ENCODE measurements at places on chromosomes 5 and 9. TPM values are rescaled to one million over a fixed set of nuclear protein-coding genes. Genes with fewer than 3 reads are reported as not detected.

DNA sequence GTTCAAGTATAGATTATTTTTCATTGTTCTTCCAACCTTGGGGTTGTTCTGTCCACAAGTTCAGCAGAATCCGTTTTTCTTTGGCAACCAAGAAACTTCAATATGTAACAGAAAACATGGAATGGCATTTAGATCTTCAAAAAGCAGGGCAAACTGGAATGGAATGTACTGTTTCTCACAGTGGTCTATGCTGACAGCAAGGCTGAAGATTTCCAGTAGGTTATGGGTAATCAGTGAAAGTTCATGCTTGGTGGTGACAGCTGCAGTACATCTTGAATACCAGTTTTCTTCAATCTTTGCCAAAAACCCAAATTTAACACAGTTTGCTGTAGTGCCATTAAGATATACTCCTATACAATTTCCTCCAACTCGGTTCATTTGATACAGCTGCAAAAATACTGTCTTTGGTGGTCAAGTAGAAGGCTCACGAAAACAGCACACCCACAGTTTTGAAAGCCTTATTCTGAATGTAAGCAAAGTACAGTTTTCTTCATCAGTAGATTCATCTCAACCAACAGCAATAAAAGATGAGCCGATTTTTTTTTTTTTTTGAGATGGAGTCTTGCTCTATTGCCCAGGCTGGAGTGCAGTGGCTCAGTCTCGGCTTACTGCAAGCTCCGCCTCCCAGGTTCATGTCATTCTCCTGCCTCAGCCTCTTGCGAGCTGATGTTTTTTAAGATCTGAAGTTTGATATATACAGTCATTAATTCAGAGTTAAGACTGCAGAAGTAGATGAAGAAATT, 4.9 kb downstream of the TRIM52 start:
- DNase-seq, result no peak

DNA sequence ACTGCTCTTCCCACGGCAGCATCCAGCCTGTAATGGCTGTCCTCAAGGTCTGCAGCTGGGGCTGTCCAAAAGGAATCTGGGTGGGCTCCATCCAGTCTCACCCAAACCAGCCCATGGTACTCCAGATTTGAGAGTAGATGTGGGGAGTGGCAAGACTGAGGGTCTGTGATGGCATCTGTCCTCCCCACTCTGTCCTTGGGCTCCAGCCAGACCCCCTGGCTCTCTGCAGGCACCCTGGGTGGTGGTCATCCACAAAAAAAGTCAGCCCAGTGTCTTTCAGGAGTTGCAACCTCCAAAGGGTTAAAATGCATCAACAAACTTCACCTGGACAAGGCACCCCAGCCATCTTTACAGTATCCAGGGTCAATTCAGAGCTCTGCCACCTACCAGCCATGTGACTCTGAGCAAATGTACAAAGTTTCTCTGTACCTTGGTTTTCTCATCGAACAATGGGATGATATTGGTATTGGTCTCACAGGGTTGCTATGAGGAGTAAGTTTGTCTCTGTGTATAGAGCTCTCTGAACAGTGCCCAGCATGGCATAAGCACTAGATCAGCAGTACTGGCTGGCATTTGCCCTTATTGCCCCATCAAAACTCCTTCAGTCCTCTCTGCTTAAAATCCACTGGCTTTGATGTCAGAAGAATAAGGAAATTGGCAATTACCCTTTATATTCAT, 7.3 kb upstream of the S1PR3 start:
- DNase-seq, result no peak

DNA sequence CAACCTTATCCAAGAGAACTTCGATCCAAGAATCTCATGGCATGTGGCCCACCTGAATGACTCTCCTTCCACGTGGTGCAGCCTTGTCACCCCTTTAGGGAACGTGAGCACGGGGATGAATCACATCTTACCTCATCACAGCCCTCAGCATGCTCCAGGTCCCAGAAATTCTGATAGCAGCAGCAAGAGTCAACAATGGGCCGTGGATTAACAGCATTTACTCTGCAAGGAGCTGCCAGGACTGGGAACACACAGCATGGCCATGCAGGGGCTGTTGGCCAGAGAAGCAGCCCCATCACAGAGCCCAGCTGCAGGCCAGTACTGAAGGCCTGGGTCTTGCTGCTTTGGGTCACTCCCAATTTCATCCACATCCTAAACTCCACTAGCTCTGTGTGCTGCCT, 150.4 kb downstream of the C5orf15 start:
- no peak for DNase-seq

Gene SCAI
- 1.4 TPM for polyA plus RNA-seq

Gene PCDHAC2
- polyA plus RNA-seq, result 0.30 TPM

Gene CMBL
- polyA plus RNA-seq, result 243 TPM

Gene PCDHB14
- polyA plus RNA-seq, result 2.0 TPM
